GM04504 (cell line): ENCODE measurements at places on chromosomes 13 and 19.

DNA sequence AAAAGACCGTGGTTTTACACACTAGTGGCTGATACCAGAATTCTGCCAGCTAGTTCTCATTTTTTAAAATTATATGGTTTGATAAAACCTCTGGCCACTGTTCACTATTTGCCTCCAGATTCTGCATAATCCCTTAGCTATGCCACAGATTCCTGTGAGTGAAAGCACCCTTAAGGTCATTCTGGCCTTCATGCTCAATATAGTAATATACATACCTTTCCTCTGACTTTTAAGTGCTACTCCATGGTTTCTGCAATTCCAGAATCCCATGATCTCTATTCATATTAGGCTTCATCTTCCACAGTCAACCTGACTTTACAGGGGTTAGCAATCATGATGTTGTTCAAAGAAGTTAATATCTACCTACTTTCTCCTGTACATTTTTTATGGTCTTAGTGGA is 274.1 kb upstream of the EDNRB start:
- peak; percentile 10 for DNase-seq

DNA sequence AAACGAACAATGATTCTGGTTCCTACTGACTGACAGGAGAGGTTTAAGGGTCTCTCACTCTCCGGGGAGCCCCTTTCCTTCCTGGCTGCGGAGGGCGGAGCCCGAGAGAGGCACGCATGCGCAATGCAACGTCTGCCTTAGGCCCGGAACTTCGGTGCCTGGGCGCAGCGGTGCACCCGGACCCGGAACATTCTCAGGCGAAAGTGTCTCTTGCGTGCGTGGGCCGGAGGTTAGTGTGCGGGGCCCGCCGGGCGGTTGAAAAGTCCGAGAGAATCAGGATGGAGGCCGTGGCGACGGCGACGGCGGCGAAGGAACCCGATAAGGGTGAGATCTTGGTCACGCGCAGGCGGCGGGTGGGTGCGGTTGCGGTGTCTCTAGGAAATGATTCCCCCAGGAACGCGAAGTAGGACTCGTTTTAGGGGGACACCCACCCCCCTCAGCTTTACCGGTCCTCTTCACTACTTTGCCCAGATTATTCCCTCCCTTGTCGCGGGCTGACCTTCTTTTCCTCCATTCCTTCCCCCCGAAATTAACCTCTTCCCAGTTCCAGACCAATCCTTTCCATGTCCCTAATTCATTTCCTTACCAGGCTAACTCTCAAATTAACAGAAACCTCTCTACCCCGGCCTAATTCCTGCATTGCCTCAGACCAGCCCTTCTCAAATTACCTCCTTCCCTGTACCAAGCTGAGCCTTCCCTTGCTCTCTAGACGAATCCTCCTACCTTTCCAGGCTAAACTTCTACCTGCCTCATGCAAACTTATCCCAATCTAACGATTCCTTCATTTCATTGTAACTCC is at the start of gene CCDC97:
TSS of gene CCDC97 (plus strand) at position 140 of the 799 bp plus-strand sequence. CDS start at position 279, 139 bp downstream.
- DNase-seq, result peak; percentile 71

GRCh38 chr13:54563286-54563685 is 1534.7 kb downstream of the OLFM4 start:
- DNase-seq, result no peak

DNA sequence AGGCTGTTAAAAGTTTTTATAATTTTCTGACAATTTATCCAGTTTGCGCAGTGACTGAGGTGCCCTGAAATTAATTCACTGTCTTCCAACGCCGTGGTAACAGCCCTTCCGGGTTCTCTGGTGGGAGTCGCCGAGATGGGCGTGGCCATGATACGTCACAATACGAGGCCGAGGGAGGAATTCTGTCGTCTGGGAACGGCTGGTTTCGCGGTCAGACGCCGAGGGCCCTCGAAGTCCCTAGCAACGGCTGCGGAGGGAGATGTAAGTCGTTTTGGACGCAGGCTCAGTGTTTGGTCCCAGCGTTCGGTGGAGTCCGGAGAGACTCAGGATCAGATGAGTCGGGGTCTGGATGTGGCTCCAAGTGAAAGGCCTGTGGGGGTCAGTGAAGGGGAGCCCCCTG is 21.7 kb downstream of the ZNF613 start:
- DNase-seq, result no peak

GRCh38 chr13:31201341-31202031 is 1.7 kb downstream of the B3GLCT start:
- DNase-seq, result peak; percentile 20

- DNase-seq, result no peak
These were observed 715.8 kb downstream of the UQCRFS1 start for GRCh38 chr19:28497137-28497536.

GRCh38 chr19:38654628-38655055 is 7.2 kb downstream of the ACTN4 start:
- DNase-seq, result no peak

DNA sequence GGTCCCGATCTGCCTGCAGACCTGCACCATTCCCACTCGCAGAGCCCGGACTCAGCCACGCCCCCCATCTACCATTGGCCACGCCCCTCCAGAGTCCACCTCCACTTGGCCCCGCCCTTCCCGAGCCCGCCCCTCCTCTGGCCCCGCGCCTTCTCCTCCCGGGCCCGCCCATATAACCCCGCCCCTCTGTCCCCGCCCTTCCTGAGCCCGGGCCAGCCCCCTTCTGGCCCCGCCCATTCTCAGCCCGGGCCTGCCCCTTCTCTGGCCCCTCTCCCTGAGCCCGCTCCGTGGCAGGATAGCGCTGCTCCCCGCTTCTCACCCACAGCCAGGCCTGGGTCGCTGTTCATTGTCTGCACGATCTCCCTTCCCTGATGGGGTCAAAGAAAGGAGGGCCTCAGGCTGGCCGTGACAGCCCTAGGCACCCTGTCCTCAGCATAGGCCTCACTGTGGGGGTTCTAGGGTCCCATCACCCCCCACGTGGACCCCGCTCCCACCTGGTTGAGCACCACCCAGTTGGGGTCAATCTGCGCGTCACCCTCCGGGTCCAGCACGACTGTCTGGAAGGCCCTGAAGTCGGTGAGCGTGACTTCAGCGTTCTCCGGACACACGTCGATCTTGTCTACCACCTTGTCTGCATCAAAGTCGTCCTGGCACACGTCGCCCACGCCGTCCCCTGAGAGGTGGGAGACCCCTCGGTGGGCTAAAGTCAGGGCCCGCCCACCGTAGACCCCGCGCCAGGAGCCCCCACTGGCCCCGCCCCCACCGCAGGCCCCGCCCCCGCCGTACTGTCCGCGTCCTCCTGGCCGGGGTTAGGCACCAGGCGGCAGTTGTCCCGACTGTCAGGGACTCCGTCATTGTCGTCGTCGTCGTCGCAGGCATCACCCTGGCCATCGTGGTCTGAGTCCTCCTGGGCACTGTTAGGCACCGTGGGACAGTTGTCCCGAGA is 5.7 kb downstream of the COMP start:
- no peak for DNase-seq
